LHCN-M2 (cell line): ENCODE measurements at places on chromosomes 16 and 17.

DNA sequence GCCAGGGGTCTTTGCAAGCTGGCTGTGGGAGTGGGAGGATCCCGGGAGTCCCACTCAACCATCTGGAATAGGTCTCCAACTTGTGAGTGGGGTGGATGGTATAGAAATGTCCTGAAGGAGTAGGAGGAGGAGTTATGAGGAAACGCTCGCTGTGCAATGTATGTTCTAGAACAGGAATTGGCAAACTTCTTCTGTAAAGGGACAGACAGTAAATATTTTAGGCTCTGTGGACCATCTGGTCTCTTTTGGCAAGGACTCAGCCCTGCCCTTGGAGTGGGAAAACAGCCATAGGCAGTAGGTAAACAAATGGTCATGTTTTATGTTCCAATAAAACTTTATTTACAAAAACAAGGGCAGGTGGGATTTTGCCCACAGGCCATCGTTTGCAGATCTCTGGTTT lies 149.2 kb downstream of the NPIPB5 start:
- DNase-seq = no peak

- no peak for DNase-seq
Measured at GRCh38 chr17:76751416-76751993, 13.6 kb downstream of the MFSD11 start.

GRCh38 chr16:17496891-17497290 lies 26.1 kb upstream of the XYLT1 start:
- no peak for DNase-seq

GRCh38 chr17:57552114-57552624 lies 192.9 kb downstream of the CCDC182 start:
- DNase-seq = peak; percentile 31

DNA sequence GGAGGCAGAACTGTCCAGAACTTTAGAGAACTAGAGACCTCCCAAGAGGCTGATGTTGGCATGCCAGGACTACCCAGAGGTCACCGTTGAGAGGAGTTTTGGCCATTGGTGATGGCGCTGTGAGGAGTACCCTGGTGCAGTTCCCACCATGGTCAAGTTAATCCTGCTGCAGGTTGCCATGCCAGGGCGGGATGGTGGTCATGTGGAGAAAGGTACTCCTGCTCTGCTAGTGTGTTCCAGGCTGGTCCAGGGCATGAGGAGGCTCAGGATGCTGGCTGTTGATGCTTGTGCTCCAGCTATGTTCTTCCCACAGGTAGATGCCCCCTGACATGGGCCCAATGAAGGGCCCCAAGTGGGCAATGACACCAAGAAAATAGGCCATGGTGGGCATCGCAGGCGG lies 4.1 kb upstream of the PHF12 start:
- no peak for DNase-seq

GRCh38 chr17:51120739-51121619 lies at the start of gene SPAG9:
TSS of gene SPAG9 (minus strand) at chr17:51120868. CDS start at chr17:51120656, 212 bp downstream.
- DNase-seq = peak; percentile 96

- DNase-seq = no peak
Measured at GRCh38 chr16:57572978-57573728, 30.7 kb downstream of the ADGRG5 start.

GRCh38 chr16:21937336-21937829 lies 15.8 kb upstream of the UQCRC2 start:
- no peak for DNase-seq

- no peak for DNase-seq
Measured at GRCh38 chr16:78768226-78768625, 668.8 kb downstream of the WWOX start.

DNA sequence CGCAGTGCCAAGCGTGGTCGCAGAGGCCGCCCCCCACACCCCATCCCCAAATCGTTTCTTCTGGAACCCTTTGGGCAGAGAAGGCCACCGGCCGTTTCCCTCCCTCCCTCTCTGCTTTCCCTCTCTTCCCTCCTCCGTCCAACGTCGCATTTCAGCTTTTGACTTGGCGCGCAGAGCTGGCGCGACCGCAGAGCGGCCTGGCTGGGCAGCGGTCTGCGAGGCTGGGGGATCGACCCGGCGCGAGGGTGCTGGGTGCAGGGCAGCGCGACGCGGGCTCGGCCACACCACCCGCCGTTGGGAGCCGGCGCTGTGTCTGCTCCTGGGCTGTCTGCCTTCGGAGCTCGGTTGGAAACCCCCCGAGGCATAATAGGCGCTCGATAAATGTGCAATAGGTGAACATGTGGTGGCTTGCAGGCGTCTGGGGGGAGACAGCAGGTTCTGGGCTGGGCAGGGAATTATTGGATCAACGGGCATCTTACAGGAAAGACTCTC lies 2.8 kb upstream of the NTN3 start:
- no peak for DNase-seq

DNA sequence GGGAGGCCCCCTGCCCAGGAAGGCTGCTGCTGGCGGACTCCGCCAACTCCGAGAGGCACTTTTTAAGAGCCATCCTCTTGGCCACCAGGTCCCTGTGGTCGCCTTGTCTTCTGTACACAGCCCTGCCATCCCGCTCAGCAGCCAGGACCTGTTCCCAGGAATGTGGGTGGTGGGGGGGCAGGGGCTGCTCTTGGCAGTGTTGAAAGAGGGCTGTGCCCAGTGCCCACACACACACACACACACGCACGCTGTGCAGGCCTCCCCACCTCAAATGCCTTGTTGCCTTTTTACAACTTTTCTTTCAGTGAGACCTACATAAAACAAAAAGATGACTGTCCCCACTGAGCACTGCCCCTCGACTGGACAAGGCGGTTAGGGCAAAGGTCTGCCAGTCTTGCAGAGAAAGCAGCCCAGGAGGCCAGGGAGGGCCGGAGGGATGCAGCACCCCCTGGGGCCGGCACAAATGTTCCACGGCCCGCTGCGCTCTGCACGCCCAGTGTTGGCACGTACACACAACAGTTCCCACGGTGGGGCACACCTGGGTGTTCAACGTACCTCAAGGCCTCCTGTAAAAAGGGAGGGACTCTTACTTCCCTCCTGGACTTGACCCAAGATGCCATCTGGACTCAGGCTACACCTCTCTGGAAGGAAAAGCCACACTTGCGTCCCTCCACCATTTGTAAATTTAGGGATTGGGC lies 18.5 kb upstream of the PITPNA start:
- DNase-seq = no peak

GRCh38 chr17:5237541-5238016 lies 2.9 kb upstream of the SCIMP start:
- peak; percentile 66 for DNase-seq

DNA sequence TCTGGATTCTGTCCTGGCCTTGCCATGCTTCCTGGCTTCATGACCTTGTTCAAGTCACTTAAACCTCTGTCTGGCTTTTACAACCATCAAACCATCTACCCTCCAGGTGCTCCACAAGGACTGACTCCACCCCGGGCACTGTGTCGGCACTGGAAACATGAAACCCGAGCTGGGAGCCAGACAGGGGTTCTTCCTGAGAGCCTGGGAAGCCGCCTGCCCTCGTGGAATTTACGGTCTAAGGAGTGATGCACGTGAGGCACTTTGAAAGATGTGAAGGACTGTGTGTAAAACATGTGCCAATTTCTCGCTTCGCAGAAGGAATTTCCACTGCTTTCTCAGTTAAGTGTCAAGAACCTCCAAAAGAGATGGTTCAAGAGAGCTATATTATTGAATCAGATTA lies 11.6 kb downstream of the CDK5R1 start:
- DNase-seq = no peak

DNA sequence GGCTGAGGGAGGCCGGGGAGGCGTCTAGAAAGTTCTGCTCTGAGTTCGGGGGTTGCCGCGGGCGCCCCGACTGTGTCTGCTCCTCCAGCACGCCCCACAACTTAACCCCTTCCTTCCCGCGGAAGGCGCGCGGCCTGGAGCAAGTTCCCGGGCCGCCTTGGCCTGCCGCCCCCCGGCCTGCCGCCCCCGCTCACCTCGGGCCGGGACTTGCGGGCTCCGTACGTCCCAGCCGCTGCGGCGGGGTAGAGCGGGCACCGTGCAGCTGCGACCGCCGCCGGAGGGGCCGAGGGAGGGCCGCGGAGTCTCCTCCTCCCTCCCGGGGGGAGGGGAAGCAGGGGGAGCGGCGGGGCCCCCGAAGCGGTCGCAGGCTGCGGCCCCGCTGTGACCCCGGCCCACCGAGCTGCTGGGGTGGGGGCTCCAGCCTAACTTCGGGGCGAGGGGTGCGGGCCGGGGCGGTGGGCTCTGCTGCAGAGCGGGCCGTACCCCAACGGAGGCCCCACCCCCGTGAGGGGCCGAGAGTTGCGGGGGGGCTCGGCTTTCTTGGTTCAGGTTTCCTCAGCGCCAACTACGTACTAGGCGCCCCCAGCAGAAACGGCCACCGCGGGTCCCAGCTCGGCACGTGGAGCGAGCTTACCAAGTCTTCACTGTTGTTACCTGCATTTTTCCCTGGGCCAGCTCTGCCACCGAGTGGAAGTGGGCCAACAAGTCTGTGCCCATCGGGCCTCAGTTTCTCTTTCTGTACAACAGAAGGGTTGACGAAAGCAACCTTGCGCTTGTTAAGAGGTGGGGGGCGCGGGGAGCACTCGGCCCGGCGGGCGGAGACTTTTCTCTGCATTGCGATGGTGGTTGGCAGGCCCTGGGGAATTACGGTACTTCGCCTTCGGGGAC lies at the start of gene CCDC102A:
CCDC102A (minus strand) TSS at position 266 of the 888 bp plus-strand sequence. CDS start 7,394 bp downstream, outside the sequence.
- DNase-seq = no peak
